ENCODE measurements at places on chromosomes 11 and 22. TPM values are rescaled to one million over a fixed set of nuclear protein-coding genes. Genes with fewer than 3 reads are reported as not detected.
A peak's percentile ranks its signal among the peaks of the same experiment; 100 is the strongest.

DNA sequence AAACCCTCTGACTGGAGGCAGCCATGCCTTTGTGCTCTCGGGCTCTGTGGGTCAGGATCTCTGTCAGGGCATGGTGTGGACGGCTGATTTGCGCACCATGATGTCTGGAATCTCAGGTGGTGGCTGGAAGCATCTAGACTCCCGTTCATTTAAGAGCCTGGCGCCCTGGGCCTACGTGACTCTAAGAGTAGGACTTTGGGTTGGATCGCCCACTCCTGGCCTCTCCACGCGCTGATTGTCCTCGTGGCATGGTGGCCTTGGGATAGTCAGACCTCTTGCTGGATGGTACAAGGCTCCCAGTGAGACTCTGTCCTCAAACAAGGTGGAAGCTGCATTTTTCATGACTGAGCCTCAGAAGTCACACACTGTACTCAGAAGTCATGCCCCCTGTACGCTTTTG is 224.3 kb downstream of the TBC1D22A start:
- no peak for DNase-seq

GRCh38 chr22:36385491-36386350 is 2.0 kb downstream of the MYH9 start:
- DNase-seq: no peak

DNA sequence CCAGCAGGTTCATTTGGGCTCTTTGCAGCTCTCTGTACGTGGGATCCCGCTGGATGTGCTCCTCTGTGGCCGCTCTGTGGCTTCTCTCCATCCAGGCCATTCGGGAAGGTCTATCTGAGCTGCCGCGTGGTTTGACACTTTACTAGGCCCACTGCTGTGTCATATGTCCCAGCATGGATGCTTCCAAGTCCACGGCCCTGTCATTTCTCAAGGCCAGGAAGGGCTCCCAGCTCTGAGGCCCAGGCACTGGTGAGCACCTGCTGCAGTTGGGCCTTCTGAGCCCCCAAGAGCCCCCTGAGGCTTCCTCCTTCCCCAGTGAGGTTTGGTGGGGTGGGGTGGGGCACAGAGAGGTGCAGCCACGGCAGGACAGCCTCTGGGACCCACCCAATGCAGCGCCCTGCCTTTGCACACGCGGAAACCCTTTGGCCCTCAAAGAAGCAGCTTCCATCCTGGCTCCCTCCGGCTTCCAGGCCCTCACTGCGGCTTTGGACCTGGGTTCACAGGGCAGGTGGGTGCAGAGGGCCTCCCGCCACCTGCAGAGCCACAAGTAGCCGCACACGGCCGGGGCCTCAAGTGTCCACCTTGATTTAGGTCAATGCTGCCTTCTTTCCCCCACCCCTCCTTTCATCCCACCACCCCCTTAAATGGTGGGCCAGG is 44.5 kb upstream of the FGF3 start:
- DNase-seq: no peak

DNA sequence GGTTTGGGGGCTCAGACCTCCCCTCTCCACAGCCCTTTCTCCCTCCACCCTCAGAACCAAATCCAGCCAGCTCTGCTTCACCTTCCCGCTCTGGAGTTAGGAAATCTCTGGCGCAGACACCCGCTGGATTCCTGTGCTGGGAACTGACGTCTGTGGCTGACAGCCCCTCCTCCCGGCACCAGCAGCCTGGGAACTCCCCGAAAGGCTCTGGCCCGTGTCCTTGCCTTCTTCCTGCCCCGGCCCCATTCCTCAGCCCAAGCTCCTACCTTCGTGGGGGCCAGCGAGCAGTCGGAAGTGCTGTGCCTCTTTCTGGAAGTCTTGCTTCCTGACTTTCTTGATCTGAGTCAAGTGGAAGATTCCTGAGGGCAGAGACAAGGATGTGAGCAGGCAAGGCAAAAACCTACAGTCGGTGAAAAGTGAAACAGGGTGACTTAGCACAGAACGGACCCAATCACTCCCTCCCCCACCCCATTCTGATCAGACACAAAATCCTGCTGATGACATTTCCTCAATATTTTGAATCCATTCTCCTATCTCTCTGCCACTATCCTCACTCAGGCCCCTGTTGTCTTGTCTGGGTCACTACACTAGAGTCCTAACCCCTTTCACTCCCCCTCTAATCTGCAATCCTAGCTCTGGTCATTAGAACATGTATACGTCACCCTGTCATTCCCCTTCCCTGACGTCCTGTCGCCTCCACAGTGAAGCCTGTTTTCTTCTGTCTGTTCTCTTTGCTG is 34.1 kb downstream of the CHRDL2 start:
- no peak for DNase-seq

- DNase-seq: no peak
Measured at GRCh38 chr11:44849922-44850321, 100.8 kb downstream of the TP53I11 start.

DNA sequence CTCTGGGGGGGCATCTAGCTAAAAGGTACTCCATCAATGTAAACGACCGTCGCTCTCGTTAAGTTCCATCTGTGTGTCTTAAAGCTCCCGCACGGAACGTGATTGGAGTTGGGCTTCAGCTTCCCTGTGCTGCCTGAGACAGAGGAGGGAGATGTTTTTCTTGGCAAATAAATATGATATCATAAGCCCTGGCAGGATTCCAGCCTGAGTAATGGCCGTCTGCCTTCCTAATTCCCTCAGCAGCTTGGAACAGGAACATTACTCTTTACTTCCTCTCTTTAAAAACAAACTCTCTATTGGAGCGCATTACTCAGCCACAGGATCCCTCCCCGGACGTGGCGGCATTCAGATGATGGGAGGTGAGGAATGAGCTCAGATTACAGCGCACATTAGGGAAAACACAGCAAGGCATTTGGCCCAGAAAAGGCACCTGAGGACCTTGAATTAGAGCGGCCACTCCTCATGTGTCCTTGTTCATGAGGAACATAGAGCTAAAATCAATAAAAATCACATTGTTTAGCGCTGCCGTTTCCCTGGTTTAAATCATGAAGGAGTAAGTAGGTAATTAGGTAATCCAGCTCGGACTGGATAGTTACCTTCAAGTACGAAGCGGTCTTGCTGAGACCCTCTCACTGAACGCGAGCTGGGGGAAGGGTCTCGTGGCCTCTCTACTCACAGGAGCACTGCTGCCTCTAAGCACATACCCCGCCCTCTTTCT is 230.4 kb downstream of the ST3GAL4 start:
- DNase-seq: peak; percentile 77

PHETA2 gene
- polyA plus RNA-seq: 11.7 TPM

CSNK2A3 gene
- polyA plus RNA-seq: 1.4 TPM

TYR gene
- not detected for polyA plus RNA-seq

CARNS1 gene
- polyA plus RNA-seq: 1.7 TPM

EPS8L2 gene
- polyA plus RNA-seq: 119 TPM
